ELR (cell line): ENCODE measurements at places on chromosomes 2 and 18.

DNA sequence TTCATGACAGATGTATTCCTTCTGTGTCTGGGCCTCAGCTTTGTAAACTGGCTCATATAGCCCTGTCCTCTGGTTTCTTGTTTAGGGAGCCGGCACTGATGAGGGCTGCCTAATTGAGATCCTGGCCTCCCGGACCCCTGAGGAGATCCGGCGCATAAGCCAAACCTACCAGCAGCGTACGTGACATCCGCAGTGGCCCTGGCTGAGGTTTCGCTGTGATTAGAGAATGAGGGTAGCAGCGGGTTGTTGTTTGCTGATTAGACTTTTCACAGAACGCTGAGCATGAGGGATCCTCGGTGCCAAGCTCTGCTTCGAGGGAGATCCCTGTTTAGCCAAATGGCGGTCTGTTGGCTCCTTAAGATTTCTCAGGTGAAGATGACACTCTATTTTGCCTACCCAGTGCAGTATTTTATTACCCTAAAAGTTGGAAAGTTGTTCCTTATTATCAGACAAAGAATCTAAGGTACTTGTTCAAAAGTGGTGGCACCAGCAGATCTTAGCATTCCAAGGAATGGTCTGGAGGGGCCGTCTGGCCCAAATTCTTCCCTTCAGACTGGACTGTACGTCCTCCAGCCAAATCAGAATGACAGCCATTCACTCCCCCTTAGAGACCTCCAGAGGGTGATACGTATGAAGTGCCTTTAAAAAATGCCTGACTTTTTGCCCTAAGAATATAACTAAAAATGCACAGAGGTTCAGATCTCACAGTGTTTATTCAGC, 21.5 kb upstream of the GMCL1 start:
- DNase-seq = no peak

- no peak for DNase-seq
Observed at GRCh38 chr2:45843136-45843535, 191.7 kb downstream of the PRKCE start.

DNA sequence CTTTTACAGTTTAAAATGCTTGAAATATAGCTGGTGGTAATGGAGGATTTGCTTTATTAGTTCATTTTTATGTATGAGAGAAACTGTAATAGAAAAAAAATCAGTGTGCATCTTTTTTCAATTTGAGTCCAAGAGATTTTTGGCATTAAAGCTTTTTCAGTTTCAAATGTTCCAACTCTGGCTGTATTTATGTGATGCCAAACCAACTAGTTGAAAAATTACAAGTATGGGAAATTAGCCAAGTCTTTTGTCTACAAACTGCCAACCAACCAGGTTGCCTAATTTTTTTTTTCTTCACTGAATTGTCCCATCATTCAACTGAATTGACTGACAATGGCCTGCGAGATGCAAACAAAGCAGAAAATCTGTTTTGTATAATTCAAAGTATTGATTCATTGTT, 95.7 kb downstream of the ICOS start:
- no peak for DNase-seq

DNA sequence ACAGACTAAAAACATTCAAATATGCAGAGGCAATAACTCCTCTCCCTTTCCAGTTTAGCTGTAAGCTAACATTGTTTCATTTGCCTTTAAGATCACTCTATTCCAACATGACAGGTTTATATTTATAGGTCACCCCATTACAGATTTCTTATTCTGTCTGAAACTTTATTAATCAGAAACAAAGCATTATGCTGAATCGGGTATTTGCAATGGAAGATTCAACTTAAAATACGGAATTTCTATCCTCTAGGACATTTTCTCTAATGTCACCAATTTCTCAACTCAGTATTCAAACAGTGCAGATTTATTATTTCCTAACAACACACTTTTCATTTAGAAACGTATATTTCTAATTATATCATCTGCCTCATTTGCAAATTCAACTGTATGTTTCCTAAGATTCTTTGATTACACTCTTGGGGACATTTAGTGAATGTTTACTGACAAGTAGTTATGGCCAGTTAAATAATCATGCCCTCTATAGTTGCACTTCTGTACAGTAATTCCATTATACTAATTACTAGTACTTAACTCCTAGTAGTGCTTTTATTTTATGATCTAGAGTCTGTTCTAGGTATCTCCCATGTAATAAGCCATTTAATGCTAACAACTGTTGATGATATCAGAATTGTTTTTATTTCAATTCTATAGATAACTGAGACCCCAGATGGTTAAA, 358.1 kb downstream of the ERBB4 start:
- DNase-seq = no peak

GRCh38 chr2:105627534-105627933, 117.2 kb upstream of the NCK2 start:
- DNase-seq = no peak

GRCh38 chr2:25247792-25248512, 79.6 kb upstream of the POMC start:
- DNase-seq = no peak
